ENCODE measurements at places on chromosomes 1 and 21. TPM values are rescaled to one million over a fixed set of nuclear protein-coding genes. Genes with fewer than 3 reads are reported as not detected.

PDPN gene
- total RNA-seq, result not detected

PALMD gene
- 56.9 TPM for total RNA-seq

FRRS1 gene
- total RNA-seq, result 11.9 TPM

HRNR gene
- total RNA-seq, result not detected

LCE1B gene
- not detected for total RNA-seq

All from G401 (cell line).